Memory B cell (primary cell): ENCODE measurements at places on chromosomes 3 and 15.

GRCh38 chr3:172347895-172348679 lies 100.2 kb downstream of the GHSR start:
- no peak for DNase-seq

DNA sequence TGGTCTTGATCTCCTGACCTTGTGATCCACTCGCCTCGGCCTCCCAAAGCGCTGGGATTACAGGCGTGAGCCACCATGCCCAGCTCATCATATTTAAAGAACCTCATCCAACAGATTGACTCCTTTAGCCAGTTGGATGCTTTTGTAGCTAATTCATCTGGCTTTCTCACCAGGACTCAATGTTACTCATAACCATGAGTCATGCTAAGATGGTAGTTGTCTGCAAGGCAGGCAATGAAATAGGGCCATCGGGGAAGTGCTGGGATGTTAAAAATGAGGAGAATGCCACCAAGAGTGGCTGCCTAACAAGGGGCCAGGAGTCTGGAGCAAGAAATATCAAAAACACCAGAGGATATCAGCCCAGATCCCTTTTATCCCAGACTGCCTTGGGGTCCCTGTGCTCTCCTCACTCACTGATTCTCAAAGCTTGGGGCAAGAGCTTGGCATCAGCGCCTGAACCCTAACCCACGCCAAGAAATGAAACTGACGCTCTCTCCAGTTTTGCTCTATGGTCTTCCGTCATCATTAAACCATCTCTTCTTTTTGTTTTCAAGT lies 7.4 kb upstream of the PCOLCE2 start:
- DNase-seq, result no peak

DNA sequence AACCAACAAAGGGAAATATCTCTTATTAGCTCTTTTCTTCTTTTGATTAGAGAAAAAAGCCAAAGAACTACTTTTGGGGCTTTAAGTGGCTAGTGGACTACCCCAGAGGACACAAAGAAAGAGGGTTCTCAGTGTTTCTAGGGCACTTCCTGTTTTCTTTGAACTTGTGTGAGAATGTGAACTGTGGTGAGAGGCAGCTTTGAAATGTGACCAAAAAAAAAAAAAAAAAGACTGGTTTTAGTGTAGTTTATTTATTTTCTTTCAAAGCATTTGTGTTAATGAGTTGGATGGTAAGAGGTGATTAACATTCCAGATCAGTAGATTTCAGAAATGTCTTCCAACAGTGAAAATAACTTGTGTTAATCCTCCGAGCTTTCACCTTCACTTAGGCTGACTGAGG lies 32.4 kb downstream of the SELENOT start:
- DNase-seq, result no peak

DNA sequence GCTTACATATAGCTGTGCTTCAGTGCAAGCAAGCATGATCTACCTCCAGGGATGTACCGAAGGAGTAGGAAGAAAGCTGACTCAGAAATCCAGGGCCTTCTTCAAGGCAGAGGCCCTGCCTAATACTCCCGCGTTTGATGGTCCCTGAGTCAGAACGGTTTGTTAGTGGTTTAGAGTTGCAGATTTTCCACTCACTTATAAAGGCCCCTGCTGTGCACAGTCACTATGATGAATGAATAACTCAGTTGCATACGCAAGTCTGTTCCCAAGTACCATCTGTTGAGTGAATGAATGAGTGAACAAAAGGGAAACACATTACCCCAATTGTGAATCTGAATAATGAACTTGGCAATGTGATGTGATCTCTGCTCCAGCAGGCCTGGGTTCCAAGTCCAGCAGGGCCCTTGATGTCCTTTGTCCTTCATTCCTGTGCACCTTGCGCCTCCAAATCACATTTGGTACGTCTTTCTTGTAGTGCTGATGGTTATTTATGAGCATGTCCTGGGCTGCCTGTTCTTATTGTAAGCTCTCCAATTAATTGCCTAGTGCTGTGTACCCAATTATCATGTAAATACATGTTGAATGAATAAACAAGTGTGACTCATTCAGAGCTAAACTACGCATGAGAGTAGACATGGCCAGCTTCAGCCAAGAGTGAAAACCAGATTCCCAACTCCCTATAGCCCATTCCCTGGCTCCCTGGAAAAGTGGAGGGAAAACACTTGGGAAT lies 85.3 kb upstream of the LIMD1 start:
- DNase-seq, result no peak

GRCh38 chr15:48010316-48010715 lies 110.5 kb upstream of the SLC24A5 start:
- DNase-seq, result no peak

DNA sequence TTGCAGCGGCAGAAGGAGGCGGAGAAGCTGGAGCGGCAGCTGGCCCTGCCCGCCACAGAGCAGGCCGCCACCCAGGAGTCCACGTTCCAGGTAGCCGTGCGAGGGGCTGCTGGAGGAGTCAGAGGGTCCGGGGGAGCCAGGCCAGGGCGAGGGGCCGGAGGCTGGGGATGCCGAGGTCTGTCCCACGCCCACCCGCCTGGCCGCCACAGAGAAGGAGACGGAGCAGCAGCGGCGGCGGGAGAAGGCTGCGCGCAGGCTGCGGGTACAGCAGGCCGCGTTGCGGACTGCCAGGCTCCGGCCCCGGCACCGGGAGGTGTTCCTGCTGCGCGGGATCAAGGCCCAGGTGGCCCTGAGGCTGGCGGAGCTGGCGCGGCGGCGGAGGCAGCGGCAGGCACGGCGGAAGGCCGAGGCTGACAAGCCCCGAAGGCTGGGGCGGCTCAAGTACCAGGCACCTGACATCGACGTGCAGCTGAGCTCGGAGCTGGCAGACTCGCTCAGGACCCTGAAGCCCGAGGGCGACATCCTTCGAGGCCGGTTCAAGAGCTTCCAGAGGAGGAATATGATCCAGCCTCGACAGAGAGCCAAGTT lies 625.0 kb downstream of the MCTP2 start:
- DNase-seq, result no peak

GRCh38 chr3:189308608-189309007 lies 136.8 kb downstream of the TPRG1 start:
- DNase-seq, result no peak

DNA sequence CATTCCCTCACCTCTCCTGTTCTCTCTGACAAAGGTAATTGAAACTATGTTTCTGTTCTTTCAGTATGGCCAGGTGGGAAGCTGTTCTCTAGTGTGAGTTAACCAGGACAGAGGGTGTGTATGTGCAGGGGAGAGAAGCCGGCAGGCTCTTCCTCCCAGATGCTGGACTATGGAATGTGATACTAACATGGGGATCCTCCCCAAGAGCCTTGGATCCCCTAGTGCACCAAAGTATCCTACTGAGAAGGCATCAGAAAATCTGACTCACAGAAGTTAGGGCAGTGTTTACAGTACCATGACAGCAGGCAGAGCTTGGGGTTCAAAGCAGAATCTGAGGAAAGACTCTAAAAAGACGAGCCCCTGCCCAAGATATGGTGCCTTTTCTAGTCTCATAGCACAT lies 123.1 kb downstream of the APBA2 start:
- DNase-seq, result no peak
